ENCODE measurements at places on chromosomes 4 and X.

DNA sequence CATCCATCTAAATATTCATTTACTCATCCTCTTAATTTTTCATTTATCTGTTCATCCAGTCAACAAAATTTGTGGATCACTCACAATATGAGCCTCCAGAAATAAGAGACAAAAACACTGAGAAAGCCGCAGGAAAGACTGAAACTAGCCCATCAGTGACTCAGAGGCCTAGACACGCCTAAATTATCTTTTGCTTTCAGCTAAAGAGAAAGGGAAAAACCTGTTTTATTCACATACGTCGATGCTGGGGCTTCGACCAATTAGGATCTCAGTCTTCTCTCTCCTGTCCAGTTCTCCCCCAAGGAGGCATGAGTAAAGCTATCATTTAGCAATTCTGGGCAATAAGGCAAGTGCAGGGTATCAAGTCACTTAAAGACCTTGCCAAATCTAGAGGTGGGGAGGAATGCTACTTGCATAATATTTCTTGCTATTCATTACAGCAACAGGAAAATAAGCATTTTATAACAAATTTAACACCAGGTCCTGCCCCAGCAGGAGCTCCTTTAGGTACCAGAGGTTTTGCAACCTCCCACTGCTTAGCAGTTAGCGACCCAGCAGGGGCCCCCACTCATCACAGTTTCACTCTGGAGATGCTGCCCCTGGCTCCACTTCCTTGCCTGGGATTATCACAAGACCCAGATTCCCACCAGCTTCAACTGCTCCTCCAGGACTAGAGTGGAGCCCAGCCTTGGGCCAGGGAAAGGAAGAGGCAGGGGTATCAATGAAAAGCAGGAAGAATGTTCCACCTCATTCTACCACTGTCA is 30.1 kb upstream of the TMEM154 start:
- ATAC-seq: peak; percentile 83

- ATAC-seq: no peak
Measured at GRCh38 chr4:13483768-13484121, 395 bp downstream of the RAB28 start.

DNA sequence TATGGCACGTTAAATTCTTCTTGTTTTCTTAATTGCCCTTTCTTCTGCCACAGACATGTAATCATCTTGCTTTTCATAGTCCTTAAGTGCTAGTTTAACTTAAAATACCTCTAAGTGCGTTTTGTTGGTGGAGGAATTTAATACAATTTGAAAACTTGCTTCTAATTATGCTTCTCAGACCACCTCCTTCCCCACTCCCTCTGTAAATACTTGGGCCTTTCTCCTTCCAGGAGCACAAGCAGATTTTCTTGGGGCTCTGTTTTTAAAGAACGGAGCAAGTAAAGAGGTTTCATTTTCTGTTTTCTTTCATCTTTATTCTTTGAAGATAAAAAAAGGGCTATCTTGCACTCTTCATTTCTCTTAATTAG is 559 bp upstream of the PCDH18 start:
- ATAC-seq: no peak

DNA sequence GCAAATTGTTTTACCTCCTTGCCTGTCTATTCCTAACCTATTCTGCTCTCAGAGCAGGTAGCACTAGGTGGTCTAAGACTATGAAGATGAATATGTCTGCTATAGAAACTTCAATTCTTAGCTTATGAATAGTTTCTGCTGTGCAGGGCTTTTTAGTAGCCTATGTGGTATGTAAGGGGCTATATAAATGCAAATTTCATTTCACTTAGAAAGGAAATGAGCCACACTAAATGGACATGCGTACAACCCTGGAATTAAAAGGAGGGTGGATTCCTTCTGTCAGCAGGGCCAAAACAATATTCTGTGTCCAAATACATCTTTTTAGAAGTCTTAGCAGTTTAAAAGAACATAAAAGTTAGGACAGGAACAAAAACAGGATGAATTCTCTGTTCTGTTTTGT is 163.9 kb upstream of the GEMIN8 start:
- ATAC-seq: no peak

- no peak for ATAC-seq
Measured at GRCh38 chrX:11364835-11365234, 71.6 kb downstream of the AMELX start.

GRCh38 chrX:39409246-39409917 is 608.1 kb downstream of the MID1IP1 start:
- ATAC-seq: peak; percentile 49

All from activated CD4-positive, CD25-positive, alpha-beta regulatory T cell treated with anti-CD3 and anti-CD28 coated beads, Interleukin-2, amount 50 U/mL, for 24 hours (primary cell).